ENCODE measurements at places on chromosomes 7 and 10.

GRCh38 chr10:129958148-129958628 lies 5.9 kb downstream of the EBF3 start:
- no peak for DNase-seq

DNA sequence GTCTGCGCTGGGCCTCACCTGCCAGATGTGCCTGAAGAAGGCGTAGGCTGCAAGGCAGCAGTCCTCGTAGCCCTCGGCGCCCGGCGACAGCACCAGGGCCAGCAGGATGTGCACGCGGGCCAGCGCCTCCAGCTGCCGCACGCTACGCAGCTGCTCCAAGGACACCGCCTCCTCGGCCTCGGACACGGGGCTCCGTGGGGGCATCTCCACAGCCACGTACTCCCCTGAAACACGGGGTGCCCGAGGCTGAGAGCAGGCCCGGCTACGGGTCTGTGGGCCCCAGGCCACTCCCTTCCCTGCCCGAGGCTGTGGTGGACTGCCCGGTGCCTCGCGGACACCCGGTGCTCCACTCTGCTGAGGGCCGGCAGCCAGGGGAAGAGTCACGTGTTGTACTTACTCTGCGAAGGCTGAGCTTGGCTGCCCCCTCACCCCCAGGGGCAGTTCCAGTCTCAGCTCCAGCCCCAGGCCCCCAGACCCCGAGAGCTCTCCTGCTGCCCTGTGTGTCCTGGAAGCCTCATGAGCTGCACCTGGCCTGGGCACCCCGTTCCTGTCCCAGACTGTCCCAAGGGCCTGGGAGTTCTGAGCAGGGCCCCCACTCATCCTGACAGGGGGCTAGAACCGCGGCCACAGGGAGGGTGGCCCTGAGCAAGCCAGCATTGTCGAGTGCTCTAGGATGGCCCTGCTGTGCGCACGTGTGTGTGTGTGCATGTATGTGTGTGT lies 62.8 kb downstream of the CFAP46 start:
- no peak for DNase-seq

DNA sequence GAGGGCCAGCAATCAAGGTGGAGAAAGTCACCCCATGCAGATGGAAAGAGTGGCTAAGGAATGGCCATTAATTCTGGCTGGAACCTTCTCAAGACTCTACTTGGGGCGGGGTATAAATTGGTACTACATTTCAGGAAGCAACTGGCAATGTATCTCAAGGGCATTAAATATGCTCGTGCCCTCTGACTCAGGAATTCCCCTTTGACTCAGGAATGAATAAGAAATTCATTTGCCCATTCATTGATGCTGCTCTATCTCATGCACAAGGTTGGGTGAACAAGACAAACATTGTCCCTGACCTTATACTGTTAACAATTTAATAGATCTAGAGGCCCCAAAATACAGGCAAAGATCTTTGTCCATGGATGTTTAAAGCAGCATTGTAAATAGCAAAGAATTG lies 188.1 kb downstream of the MYOF start:
- DNase-seq, result no peak

DNA sequence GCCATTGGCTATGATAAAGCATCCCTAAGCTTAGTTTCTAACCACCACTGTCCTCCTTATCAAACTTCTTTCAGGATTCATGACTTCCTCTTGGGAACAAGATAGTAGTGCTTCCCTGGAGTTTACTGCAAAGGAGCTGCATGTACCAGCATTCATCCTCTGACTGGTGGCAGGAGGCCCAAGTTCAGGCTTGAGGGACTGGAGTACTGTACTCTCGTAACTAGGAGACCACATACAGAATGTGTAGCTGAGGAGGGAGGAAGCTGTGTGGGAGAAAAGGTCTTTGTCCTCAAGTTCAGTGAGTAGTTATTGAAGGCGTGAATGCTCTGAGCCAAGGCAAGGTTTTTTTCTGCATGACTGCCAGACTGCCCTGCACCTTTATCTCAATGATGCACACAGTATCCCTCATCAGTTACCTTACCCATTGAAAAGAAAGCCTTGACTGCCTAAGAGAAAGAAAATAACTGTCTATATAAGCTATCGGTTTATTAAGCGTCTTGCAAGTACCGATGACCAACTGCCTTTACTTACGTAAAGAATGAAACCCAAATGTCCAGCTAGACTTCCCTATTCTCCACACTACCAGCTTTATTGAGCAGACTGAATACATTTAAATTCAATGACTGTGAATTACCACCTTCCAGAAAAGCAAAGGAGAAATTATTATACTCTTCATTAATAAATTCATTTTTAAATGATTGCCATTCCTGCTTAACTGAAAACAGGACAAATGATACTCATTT lies 12.8 kb downstream of the SCRN1 start:
- DNase-seq, result no peak

- DNase-seq, result no peak
Observed at GRCh38 chr7:28808796-28809533, 149.2 kb downstream of the TRIL start.

DNA sequence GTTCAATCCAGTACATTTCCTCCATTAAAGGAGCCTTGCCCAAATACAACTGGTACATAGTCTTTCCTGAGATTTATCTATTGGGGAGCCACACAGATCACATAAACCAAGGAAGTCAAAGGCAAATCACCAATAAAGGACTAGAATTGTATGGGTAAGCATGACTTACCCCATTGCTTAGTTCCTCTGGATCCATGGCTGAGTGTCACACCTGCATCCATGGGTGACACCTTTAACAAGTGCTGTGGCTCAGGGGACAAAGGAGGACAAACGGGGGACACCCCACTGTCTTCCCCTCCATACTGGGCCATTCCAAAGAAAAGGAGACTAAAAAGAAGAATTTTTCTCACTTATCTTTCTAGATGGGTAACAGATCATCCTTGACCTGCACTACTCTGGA lies 30.4 kb downstream of the ZNF92 start:
- no peak for DNase-seq

DNA sequence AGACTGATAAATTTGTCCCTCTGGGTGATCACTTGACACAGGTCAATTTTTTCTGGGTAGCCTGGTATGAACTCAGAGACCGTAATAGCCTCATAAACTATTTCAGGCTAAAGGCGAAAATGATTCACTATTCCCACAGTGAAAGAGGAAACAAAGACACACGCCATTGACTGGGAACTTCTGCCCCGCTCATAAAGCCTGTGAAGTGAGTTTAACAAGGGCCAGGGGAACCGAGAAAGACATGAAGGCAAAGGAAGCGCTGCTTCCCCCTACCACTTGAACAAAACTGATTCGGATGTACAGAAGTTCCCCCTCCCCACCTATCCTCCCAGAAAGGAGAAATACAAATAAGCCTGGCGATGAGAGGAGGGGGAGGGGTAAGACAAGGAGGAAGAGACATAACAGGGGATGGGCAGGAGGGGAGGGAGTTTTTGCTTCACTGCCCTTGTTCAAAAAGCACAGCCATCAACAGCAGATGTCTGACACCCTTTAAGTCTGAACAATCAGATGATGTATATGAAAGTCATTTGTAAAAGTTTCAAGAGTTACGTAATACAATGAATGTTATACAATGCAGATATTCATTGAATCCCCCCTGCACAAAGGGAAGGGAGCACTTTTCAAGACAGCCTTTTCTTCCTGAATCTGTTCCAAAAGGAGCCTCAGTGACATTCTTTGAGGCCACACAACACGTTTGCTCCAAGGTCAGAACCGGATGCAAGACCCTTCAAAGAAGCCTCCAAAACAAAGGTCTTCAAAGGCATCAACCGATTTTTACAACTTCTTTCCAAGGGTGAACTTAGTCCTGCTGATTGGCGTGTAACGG lies 734 bp downstream of the ABCB4 start:
- DNase-seq, result no peak

- no peak for DNase-seq
Observed at GRCh38 chr7:4939971-4940728, 18.8 kb downstream of the MMD2 start.

- DNase-seq, result no peak
Observed at GRCh38 chr10:42935466-42935865, 141.4 kb upstream of the RET start.

- no peak for DNase-seq
Observed at GRCh38 chr10:93604146-93604545, 3.1 kb upstream of the RBP4 start.

DNA sequence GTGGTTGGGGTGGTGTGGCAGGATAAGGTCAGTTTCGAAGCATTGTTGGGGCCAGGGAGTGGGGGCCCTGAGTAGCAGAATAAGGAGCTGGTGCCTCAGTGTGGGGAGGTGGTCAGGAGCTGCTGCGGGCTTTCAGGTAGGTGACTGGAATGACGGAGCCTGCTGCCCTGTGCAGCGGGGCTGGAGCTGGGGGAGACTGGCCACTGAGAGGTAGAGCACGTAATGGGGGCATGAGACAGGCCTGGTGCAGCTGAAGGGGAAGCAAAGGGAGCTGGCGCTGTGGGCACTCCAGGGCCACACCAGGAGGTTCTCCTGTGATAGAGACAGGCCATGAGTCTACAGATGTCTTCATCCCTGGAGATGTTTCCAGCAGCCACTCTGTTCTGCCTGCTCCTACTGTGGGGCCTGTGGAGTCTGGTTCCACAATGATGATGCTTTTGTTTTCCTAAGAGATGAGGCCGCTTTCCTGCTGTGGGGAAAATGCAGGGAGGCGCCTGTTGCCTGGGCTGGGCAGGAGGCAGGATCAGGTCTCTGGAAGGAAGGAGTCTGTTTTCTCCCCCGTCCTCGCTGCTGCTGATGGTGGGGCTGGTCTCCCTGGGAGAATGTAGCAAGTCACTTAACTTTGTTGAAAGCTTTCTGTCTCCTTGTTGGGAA lies 31.1 kb downstream of the NUB1 start:
- DNase-seq, result no peak
